ENCODE measurements at places on chromosomes 5 and 9.

- no peak for DNase-seq
These were observed 38.2 kb downstream of the DAB2IP start for GRCh38 chr9:121689461-121690157.

DNA sequence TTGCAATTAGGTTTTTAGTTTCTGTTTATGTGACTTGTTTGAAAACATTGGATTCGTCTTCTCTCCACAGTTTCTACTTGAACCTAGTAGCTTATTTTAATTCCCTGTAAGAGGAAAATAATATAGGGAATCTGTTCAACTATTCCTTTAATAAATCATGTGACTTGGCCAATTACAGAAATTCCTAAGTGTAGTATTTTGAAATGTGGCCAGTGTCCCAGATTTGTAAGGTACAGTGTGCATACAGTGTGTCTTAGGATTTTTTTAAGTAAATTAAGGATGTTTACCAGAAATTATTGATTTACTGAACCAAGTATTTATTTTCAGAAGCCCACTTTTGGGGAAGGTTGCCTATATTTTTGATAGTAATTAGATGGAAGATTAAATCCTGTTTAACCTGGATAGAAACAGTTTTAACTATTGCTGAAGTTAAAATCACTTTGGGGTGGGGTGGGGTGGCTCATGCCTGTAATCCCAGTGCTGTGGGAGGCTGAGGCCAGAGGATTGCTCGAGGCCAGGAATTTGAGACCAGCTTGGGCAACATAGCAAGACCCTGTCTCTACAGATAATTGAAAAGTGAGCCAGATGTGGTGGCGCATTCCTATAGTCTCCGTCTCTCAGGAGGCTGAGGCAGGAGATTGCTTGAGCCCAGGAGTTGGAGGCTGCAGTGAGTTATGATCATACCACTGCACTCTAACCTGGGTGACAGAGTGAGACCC is 36.9 kb downstream of the G3BP1 start:
- DNase-seq = no peak

GRCh38 chr5:93582677-93583438 is at the start of gene NR2F1:
NR2F1 (plus strand) TSS chr5:93583222; CDS start chr5:93585024, 1,802 bp downstream.
- peak; percentile 98 for DNase-seq

- DNase-seq = no peak
These were observed 501.5 kb downstream of the DMAC1 start for GRCh38 chr9:7298123-7298522.

- no peak for DNase-seq
These were observed 719 bp downstream of the ARL14EPL start for GRCh38 chr5:116032991-116033390.

DNA sequence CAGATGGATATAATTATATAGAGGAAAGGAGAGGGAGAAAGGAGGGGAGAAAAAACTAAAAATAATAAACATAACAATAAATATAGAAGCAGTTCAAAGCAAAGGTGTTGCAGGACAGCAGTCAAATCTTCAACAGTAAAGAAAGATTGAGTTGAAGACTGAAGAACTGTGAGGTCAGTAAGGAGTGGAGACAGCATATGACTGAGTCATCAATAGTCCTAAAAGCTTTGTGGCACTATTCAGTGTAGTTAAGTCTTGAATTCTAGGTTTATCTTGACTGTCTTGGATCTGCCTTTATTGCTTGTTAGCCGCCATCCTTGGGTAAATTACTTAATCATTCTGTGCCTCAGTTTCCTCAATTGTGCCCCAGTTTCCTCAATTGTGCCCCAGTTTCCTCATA is 137.0 kb downstream of the MRPS30 start:
- no peak for DNase-seq

GRCh38 chr9:91220021-91220420 is 141.7 kb downstream of the AUH start:
- DNase-seq = no peak

All from MG63 (cell line).